NCI-H524 (cell line): ENCODE measurements at places on chromosomes 5 and 9.

- no peak for DNase-seq
These were observed 342.0 kb downstream of the NDUFS4 start for GRCh38 chr5:53902296-53902907.

- DNase-seq = no peak
These were observed 246.5 kb downstream of the PCSK5 start for GRCh38 chr9:76136986-76137385.

DNA sequence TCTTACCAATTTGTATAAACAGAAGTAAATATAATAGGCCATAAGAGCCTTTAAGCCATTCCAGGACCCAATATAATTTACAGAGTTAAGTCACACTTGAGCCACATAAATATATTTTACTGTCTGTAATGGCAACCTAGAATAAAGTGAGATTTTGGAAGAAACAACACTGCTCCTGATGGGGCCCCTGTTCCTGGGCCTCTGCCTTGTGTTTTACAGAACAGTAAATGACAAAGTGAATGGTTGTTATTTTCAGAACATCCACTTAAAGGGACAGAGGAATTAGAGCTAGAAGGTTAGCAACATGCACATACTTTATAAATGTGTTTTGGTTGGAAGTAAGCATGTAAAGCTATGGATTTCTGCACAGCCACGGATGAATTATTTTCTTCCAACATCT lies 3.6 kb downstream of the PTGER4 start:
- no peak for DNase-seq

GRCh38 chr9:90801241-90801972 lies at the start of gene SYK:
SYK (plus strand) TSS chr9:90801819; CDS start chr9:90843899, 42,080 bp downstream.
- DNase-seq = no peak

- no peak for DNase-seq
These were observed 80.1 kb downstream of the ITGA1 start for GRCh38 chr5:52867809-52868208.

DNA sequence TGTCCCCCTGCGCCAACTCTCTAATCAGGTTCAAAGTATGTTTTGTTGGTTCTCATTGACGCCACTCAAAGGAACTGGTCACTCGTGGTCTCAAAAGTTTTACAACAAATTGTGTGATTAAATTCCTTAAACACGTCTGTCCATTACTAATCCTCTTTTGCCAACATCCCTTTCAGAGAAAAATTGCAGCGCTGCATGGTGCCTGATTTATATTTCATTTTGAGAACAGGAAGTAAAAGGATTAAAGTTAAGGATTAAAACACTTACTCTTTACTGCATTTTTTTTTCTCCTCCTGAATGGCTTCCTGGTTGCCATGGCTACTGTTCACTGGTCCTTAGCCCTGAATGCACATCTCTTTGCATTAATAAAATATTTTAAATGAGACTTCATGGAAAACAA lies 383.5 kb downstream of the GLIS3 start:
- peak; percentile 79 for DNase-seq

GRCh38 chr5:93611976-93612854 lies 29.2 kb downstream of the NR2F1 start:
- DNase-seq = peak; percentile 54
